Cortex of kidney (tissue), 1 donor: ENCODE measurements at places on chromosomes 1 and 21.

DNA sequence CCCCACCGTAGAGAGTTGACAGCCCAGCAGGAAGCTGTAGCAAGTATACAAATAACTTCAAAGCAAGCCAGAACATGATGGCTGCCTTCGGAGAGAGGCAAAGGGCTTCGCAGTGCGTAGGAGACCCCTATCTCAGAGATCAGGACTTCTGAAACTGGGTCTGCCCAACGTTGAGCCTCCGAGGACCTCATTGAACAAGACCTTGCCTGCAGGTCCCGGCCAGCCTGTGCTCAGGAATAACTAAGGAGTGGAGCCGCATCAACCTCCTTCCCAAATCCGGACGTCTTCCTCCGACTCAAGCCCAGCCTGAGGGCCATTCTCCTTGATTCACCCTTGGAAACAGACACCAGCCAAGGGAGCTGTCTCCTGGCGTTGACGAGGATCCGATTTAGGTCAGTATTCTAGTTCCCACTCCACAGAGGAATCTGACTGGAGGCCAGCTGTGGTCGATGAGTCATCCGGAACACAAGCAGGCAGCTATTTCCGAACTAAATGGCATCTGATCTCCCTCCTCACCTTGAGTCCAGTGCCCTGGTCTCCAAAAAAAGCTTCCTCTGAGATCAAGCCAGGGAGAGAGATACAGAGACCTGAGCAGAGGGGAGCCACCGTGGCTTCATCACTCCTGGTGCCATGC lies 166.5 kb upstream of the COA6 start:
- DNase-seq = no peak

GRCh38 chr1:227434808-227435444 lies 116.6 kb upstream of the CDC42BPA start:
- DNase-seq = no peak

DNA sequence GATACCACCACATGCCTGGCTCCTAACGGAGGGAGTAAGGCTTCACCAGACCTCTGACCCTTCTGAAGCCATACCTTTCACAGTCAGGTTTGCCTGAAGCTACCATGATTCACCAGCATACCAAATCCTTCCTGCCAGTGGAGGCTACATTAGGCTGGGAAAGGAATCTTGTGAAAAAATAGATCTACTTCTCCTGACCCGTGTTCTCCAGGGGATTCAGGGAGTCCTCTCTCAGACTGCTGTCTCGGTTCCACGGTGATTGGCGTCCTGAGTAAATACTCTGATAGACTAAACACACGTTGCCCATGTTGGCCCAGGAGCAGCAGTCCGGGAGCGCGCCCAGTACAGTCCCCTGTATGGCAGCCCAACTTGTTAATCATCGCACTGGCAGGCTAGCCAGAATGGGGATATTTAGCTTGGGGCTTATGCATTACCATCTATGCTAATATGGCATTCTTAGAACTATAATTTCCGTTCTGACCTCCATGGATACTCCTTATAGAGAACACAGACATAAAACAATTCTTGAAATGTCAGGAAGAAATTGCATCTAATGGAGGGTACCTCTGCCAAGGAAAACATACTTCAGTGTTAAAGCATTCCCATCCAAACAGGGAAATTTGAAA lies 173.2 kb downstream of the ROR1 start:
- no peak for DNase-seq

- DNase-seq = no peak
These were observed 194.0 kb upstream of the VAMP3 start for GRCh38 chr1:7576946-7577657.

DNA sequence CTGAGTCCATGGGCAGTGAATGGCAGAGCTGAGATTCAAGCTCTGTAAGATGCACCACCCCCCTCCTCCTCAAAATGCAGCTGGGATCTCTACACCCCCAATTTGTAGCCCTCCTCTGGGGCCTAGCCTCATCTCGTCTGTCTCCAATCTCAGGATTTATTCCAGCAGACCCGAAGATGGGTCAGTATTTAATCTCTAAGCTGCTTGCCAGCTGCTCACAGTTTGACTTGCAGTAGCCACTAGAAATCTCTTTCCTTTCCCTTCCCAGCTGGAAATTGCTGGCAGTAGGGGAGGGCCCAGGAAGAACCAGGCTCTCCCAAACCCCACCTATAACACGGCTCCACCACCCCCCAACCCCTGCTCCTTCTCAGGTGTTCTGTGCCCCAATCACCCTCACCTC lies 1.5 kb downstream of the LACTBL1 start:
- no peak for DNase-seq

GRCh38 chr21:36854391-36854790 lies 112.1 kb downstream of the HLCS start:
- DNase-seq = no peak

DNA sequence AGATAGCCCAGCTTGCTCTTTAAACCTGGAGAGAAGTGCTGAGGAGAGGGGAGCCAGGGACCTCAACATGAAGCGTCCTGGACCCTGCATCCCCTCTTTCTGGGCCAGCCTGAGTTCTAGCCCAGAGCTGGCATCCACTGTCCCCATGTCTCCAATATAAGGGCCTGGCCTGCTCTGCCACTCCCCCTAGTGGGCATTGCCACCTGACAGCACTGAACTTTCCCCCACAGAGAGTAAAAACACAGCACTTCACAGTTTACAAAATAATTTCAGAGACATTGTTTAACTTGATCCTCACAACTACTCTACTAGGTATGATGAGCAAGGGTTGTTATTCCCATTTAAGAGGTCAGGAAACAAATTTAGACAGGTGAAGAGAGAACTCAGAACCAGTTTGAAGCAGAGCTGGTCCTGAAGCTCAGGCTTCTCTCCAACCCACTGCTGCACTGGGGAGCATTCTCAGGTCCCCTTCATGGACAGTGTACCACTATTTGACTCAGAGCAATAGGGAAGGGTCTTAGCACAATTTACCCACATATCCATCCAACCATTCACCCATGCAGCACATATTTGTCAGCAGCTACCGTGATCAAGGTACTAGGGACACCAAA lies 151.2 kb downstream of the DMRTA2 start:
- no peak for DNase-seq

DNA sequence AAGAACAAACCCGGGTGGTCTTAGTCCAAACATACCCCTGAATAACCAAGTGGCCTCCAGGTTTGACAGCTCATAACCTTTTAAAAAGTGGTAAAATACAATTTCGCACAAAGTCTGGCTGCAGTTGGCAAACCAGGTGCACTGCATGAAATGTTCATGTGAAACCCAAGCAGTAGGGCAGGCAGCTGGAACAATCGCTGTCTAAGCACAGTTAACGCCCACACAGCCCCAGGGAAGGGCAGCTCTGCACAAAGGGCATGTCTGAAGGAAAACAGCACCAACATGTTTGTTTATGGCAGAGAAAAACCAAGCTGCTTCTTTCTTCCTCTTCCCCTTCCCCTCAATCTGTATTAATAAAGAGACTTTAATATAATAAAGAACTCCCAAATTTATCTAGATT lies 49.5 kb downstream of the KIAA1614 start:
- no peak for DNase-seq

- DNase-seq = no peak
These were observed 64.8 kb upstream of the IPO9 start for GRCh38 chr1:201764166-201764565.

DNA sequence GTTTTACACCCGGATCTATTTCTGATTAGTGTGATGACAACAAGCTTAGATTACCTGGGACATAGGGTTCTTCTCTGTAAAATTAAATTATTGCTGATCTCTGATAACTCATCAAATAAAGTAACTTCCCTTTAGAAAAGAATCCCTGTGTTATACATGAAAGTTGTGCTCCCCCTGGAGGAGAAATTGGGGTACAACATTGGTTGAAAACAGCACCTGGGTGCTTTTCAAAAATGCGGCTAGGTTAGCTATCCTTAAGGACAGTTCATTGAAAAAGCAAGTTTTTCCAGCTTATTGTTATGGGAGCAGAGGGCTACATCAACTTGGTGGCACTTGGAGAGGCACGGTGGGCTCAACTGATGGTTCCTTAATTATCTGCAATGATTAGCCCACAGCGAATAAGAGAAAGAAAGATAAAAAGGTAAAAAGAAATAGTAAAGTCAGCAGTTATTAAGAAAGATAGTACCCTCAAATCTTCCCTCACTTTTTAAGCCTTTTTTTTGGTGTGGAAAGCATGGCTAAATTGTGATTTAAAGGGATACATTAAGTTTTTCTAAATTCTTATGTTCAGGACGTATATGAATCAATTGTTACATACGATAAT lies 97.8 kb downstream of the FMN2 start:
- DNase-seq = no peak
